ENCODE measurements at places on chromosomes 2 and 18.

- DNase-seq, result no peak
Observed at GRCh38 chr2:220117025-220117424, 489.6 kb downstream of the SLC4A3 start.

DNA sequence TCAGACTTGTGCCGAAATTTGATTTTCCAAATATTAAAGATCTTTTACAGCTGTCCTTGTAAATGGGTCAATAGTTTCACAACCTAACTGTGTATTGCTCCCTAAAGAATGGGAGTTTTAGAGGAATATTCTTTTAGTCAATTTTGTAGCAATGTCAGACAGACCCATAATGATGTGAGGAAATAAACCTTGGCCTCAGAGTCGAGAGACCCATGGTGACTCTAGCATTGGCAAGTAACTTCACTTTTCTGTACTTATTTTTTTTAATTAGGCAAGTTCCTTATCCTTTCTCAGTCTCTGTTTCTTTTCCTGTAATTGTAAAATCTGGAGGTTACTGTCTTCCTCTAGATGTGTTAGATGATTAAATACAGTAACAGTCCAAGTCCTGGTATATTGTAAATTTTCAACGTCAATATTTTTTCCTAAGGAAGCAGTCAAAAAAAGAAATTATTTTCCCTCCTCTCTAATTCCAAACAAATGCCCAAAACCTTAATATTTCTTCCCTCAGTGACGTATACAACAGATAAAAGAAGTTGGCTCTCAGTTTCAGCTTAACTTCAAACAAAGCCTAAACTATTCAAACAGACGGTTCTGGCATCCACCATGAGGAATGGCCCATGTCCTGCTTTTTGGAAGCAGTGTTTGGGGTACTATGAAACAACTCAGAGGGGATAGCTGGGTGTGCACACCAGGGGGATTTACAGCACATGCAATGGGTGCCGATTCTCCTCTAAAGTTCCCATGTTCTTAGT lies 466.7 kb downstream of the TNS1 start:
- no peak for DNase-seq

- DNase-seq, result no peak
Observed at GRCh38 chr2:153165021-153165420, 313.5 kb downstream of the RPRM start.

- peak; percentile 63 for DNase-seq
Observed at GRCh38 chr2:204260162-204260877, 285.0 kb upstream of the PARD3B start.

DNA sequence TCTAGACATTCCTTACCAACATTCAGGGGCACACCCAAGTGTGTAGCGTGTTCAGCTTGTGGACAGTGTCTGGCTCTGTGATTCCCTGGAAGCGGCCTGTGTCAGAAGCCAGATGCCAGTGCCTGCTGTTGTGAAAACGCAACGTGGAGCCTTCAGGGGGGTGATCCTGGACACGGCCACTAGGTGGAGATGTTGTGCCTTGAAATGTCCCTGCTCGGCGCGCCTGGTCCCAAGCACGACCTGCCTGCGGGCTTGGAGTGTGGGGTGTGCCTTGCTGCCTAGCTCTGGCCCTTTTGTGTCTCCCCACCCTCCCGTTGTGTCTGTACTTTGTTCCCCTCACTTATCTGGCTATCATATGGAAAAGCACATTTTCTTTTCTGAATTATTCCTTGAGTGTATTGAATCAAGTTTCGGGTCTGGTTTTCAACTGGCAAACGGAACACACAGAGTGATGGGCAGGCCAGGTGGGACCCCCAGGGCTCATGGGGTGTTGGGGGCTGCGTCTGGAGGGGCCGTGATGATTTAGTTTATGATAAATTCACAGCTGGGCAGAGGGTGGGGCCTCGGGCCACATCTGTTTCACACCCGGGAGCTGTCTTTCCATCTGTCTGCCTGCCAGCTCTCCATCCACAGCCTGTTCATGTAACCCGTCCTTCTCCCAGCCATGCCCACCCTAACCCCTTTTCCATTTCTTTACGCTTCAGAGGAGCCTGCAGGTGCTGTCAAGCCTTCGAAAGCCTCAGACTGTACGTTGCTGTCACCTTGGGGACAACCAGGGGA lies 95.5 kb downstream of the DYSF start:
- peak; percentile 82 for DNase-seq

- DNase-seq, result no peak
Observed at GRCh38 chr2:112686348-112687217, 34.2 kb upstream of the NT5DC4 start.

GRCh38 chr2:227188292-227188691 lies 23.9 kb downstream of the COL4A3 start:
- no peak for DNase-seq

- DNase-seq, result no peak
Observed at GRCh38 chr2:127986548-127987079, 41.2 kb downstream of the SAP130 start.

DNA sequence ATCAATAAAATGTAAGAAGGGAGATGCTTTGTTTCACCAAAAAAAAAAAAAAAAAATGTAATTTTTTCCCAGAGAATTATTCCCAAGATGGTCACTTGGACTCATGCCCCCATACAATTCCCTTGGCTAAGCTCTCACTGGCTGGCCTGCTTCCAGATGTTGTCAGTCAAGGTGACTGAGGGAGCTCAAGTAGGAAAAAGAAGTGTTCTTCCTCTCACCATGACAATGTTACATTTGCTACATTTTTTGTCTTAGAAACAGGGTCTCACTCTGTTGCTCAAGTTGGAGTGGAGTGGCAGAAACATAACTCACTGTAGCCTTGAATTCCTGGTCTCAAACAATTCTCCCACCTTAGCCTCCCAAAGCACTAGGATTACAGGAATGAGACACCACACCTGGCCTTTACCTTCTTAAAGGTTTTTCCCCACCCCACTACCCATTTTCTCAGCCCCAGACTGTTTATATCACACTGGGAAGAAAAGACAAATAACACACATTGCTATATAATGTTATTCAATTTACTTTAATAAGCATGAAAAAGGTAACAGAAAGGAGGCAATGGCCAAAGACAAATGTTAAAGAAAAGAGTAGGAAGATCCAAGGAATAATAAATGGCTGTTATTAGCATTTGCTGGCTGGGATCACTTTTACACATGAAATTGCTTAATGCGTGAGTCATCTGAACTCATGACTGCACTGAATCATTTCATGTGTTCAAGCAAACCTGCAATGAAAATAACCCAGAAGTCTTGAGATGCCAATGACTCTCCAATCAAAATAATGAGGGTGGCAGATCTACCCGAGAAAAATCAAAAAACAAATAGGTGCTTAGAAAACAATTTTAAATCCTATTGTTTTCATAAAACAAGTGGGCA lies 45.2 kb downstream of the ACVR1 start:
- DNase-seq, result peak; percentile 91

GRCh38 chr2:205321231-205321630 lies 361.1 kb upstream of the NRP2 start:
- DNase-seq, result no peak

GRCh38 chr2:201821080-201821479 lies 14.7 kb downstream of the CDK15 start:
- no peak for DNase-seq

DNA sequence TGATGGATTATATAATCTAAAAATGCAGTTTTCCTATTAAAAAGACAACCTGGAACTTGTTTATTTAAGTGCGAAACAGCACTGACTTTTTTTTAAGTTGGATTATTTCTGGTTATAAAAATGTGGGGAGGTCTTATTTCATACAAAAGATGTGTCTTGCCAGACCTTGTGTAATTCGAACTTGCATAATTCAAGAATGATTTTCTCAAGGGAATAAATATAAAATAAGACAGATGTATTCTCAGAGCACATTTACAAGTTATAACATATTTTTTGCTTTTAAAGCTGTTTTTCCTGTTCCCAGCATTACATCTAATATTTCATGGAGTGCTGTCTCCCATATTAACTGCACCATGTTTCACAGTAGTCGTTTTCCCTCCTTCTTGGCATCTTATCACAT lies 263.1 kb downstream of the CDH20 start:
- DNase-seq, result no peak

DNA sequence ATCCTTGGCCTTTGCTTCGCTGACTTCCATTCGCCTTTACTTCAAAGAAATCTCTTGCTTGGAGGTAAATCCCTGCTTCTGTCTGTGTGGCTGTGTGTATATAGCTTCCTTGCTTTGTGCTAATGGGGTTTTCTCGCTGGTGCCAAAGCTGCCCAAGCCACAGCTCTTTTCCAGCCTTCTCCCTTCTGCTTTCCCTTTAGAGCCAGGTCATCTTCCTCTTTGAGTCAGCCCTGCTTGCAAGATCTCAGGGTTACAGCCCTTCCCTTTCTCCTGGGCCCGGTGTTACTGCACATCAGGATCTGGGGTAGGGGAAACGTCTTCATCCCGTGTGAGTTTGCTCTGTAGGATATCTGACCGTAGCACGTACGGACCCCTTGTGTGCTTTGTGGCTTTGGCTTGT lies 19.1 kb downstream of the EIF4E2 start:
- DNase-seq, result no peak

DNA sequence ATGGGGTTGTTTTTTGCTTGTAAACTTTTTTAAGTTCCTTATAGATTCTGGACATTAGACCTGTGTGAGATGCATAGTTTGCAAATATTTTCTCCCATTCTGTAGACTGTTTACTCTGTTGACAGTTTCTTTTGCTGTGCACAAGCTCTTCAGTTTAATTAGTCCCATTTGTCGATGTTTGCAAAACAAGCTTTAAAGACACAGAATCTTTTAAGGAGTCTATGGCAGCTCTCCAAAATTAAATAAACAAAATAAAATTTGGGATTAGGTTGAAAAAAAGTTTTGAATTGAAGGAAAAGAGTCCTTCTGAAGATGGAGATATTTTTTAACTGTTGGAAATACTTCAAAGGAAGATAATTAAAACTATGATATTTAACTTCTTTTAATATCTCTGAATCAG lies 88.8 kb downstream of the MAP3K20 start:
- DNase-seq, result no peak

- no peak for DNase-seq
Observed at GRCh38 chr18:9206421-9206820, 69.8 kb downstream of the ANKRD12 start.

GRCh38 chr2:82652117-82652516 lies 1807.0 kb downstream of the SUCLG1 start:
- no peak for DNase-seq

- no peak for DNase-seq
Observed at GRCh38 chr2:99861376-99861760, 281.0 kb downstream of the AFF3 start.

DNA sequence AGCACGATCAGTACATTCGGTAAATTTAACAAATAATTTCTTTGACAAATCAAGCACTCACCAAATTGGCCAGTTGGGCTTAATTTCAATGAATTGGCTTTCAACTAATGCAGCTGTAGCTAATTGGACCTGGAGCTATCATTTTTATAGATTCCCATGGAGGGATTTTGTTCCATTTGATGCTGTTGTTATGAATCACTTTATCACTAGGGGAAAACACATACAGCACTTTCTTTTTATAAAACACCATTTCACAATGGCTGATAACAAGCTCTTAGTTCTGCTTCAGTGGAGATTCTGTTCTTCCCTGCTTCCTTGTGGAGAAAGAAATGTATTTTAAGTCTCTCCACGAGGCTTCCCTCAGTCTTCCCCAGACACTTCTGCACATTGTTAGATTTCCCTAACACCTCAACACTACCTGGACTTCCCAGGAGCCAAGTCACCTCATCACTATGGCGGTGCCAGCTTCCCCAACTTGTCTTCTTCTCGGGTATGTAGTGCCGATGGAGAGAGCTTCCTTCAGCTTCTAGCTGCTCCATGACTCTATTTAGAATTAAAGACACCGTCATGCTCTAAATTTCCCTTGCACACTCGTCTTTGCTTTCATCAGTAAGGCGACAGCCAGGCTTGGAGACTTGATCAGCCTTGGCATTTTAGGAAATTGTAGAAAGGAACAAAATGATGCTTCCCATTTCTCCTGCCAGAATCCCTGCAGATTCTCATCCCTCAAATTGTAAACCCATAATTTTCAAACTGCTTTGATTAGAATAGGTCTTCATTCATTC lies 72.0 kb downstream of the INPP5D start:
- no peak for DNase-seq

GRCh38 chr18:68928762-68929675 lies 131.1 kb downstream of the CCDC102B start:
- no peak for DNase-seq

DNA sequence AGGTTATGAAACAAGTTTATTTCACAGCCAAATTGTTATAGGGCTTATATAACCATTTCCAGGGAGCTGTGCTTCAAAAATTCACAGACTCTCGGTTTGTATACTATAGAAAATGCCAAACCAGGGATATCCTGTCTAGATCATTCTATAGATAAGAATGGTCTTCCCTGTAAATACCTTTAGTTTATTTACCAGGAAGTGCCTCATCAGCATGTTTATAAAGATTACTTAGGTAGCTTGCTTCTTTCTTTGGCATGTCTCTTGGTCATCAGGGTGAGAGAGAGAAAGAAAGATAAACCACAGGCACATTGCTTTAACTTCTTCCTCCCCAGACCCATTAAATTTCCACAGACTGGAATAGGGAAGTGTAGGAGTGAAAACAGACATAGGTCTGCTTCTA lies 439.4 kb downstream of the SPAG16 start:
- DNase-seq, result no peak

DNA sequence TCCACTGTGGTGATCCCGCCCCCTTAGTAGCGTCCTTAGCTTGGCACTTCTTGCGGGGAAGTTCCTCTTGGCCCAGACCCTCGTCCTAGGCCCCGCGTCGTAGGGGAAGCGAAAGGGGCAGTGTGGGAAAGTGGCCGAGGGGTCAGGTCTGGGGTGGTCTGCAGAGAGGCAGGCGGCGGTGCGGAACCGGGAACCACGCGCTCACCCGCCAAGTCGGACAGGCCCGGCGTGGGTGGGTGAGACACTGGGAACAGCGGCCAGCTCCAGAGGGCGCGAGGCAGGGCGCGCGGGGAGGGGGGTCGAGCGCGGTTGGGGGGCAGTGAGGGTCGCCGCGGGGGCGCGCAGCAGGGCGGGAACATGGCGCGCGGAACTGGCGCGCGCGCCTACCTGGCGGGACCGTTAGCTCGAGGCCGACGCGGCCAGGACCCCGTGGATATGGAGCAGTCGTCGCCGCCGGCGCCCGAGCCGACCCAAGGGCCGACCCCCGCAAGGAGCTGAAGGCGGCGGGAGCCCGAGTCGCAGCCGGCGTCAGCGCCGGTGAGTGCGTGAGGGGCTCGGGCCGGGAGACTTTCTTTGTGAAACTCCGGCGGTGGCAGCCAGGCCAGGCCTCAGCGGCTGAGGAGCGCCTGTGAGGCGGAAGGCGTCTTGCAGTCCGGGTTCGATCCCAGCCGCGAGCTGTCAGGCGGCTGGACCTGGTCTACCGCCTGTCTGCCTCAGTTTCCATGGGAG lies 2896.7 kb upstream of the TEKT4 start:
- no peak for DNase-seq

DNA sequence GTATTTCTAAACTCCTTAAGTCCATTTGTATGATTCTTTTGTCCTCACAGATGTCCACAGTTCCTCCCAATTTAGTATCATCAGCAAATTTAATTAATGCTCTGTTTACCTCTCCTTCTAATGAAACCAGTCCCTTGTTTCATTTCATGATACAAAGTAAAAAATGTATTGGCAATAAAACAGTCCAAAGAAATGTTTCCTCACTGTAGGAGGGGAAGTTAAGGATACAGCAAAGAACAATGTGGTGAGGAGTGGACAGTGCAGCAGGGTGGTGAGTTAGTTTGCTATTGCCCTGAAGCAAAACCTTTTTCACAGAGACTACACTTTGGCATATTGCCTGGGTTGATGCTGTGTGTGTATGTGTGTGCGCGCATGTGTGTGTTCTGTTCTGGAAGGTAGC lies 401.5 kb downstream of the ARHGAP15 start:
- peak; percentile 62 for DNase-seq

GRCh38 chr18:44837482-44838180 lies 156.9 kb downstream of the SETBP1 start:
- DNase-seq, result no peak

- DNase-seq, result no peak
Observed at GRCh38 chr2:235523021-235523420, 29.2 kb downstream of the AGAP1 start.

All from COLO829 (cell line).